ENCODE measurements at places on chromosomes 2 and 18. TPM values are rescaled to one million over a fixed set of nuclear protein-coding genes. Genes with fewer than 3 reads are reported as not detected.

DNA sequence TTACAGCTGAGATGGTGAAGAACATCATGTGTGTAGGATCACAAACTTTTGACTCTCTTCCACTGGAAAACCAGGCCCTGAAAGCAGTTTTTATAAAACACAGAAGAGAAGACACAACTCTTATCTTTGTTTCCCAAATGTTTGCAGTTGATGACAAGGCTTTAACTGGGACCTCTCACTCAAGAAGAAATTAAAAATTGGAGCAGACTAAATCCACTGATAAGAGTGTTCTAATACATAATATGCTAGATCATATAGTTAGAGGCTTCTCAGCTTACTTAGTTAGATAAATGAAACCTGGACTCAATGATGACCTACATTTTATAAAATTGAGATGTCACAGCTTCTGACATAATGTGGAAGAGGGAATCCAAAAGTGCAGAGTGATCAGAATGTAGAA is 158.3 kb upstream of the WDSUB1 start:
- H3K27ac ChIP-seq, result no peak overlapping the region
- no peak for DNase-seq
- no peaks in the 10 kb centered on the region for H3K27me3 ChIP-seq
- peaks cover 34% of the 10 kb centered on the region for H3K36me3 ChIP-seq

DNA sequence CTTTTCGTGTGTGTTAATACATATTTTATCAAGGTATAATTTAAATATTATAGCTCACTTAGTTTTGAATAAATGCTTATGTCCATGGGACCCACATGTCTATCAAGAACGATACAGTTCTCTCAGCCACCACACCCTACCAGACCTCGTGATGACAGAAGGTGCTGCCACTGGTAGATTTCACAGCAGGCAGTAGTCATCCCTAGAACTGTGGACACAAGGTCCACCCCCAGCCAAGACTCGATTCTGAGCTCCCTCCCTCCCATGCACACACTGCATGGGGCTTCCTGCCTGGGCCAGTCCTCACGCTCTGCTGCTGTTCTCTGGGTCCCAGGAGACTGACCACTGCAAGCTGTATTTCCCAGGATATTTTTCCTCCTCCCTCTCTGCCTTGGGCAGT is 26.5 kb upstream of the CREB1 start:
- no peaks in the 10 kb centered on the region for H3K36me3 ChIP-seq
- no peaks in the 10 kb centered on the region for H3K27me3 ChIP-seq
- DNase-seq, result no peak
- H3K4me3 ChIP-seq, result no peak overlapping the region
- H3K27ac ChIP-seq, result peak overlapping the region; percentile 82

- H3K36me3 ChIP-seq, result no peaks in the 10 kb centered on the region
- no peaks in the 10 kb centered on the region for H3K27me3 ChIP-seq
- DNase-seq, result no peak
Measured at GRCh38 chr2:113863144-113863543, 26.7 kb upstream of the ACTR3 start.

GRCh38 chr2:74583504-74583903 is 29.0 kb downstream of the DOK1 start:
- H3K4me3 ChIP-seq, result no peak overlapping the region
- H3K36me3 ChIP-seq, result no peaks in the 10 kb centered on the region
- no peak for DNase-seq
- no peaks in the 10 kb centered on the region for H3K27me3 ChIP-seq

Gene SH2D6
- total RNA-seq, result not detected

Measured in right atrium auricular region (tissue), 2 donors.